ENCODE measurements at places on chromosomes 12 and 14.

DNA sequence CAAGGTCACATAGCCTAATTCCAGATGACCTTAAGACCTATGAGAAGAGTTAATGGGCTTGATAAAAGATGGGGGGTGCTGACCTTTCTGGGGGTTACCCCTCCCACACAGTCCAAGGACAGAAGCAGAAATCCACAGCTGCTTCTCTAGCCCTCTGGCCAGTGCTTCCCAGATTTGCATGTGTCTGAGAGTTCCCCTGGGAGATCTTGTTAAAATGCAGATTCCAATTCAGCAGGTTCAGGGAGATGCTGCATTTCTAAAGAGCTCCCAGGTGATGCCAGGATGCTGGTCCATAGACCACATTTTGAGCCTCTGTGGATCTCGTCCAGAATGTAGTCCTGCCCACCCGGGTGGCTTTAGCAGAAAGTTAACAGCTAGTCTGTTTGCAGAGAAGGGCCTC, 82.1 kb downstream of the WSCD2 start:
- DNase-seq: no peak

GRCh38 chr12:5295996-5296395, 135.9 kb upstream of the NTF3 start:
- DNase-seq: no peak

- DNase-seq: peak; percentile 50
Observed at GRCh38 chr14:65222440-65222858, 120.1 kb upstream of the MAX start.

GRCh38 chr14:77339407-77339806, 18.6 kb downstream of the GSTZ1 start:
- DNase-seq: no peak

- no peak for DNase-seq
Observed at GRCh38 chr12:82359115-82359478, 768 bp downstream of the METTL25 start.
